ENCODE measurements at places on chromosomes 7 and 10.

- DNase-seq, result no peak
Observed at GRCh38 chr10:129845111-129845753, 118.8 kb downstream of the EBF3 start.

- peak; percentile 27 for DNase-seq
Observed at GRCh38 chr10:100370714-100371481, 23.9 kb downstream of the SCD start.

- DNase-seq, result no peak
Observed at GRCh38 chr7:138546064-138546619, 86.1 kb downstream of the TRIM24 start.

DNA sequence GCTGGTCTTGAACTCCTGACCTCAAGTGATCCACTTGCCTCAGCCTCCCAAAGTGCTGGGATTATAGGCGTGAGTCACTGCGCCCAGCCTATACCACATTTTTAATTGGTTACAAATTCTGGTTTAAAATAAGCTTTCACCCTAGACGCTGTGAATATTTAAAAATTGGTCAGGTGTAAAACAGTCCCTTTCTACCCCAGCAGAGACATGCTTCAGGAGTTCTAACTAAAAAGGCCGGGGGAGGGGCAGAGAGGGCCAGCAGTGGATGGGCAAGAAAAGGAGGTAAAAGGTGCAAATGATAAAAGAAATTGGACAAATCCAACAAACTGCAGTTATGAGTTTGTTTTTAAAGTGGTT is 70.0 kb downstream of the WAPL start:
- DNase-seq, result no peak

DNA sequence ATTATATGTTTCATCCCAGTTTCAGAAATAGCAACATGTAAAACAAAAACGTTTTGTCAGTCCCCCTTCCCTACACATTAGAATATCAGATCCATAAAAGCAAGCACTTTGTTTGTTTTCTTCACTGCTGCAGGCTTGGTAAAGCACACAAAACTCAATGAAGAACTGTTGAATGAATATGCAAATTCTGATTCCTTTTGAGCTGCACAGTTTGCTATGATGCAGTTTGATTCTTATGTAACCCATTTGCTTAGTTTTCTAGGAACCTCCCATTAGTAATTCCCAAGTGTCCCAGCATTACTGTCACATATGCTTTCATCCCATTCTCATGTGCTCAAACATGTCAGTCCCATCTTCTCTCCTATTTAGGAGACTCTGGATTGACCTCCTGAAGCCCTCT is 26.1 kb upstream of the CHCHD3 start:
- no peak for DNase-seq

All from NCI-H1694 treated with DMSO at 0.1 percent for 48 hours (cell line).